ENCODE measurements at places on chromosomes 7 and 10. TPM values are rescaled to one million over a fixed set of nuclear protein-coding genes. Genes with fewer than 3 reads are reported as not detected.

The MYL7 gene
- not detected for total RNA-seq

- H3K36me3 ChIP-seq, result peaks cover 3% of the 10 kb centered on the region
- H3K27me3 ChIP-seq, result no peaks in the 10 kb centered on the region
- peaks cover 3% of the 10 kb centered on the region for H3K4me1 ChIP-seq
- no peak overlapping the region for H3K27ac ChIP-seq
- no peak for DNase-seq
- H3K4me3 ChIP-seq, result no peak overlapping the region
Measured at GRCh38 chr7:158730383-158731346, 26.1 kb upstream of the NCAPG2 start.

DNA sequence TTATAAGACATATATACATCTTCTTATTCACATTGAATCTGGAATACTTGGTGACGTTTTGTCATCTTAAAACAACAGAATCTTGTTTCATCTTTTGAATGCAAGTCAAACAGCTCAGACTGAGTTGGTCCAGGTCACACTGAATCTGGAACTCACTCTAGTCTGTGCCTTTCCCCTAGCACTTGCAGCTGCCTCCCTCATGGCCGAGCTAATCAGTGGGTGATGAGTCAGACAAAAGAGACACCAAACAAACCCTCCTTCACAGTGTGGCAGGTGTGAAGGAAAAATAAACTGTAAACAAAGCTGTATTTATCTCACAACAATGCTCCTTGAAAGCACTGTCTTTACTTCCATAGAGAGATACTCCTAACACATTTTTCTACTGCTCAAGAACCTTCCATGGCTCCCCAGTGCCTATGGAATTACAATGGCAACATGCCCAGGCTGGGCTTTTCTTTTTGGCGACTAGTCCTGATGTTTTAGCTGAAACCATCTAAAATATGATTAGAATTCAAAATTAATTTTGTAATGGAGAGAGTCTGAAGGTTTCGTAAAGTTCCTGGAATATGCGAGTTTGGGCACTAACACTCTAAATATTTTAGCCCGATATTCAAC, 140.0 kb downstream of the ZNF365 start:
- H3K4me1 ChIP-seq, result no peaks in the 10 kb centered on the region
- no peak for DNase-seq
- no peaks in the 10 kb centered on the region for H3K27me3 ChIP-seq
- H3K4me3 ChIP-seq, result no peak overlapping the region
- no peak overlapping the region for H3K27ac ChIP-seq

The OR2A7 gene
- total RNA-seq, result 0.21 TPM

DNA sequence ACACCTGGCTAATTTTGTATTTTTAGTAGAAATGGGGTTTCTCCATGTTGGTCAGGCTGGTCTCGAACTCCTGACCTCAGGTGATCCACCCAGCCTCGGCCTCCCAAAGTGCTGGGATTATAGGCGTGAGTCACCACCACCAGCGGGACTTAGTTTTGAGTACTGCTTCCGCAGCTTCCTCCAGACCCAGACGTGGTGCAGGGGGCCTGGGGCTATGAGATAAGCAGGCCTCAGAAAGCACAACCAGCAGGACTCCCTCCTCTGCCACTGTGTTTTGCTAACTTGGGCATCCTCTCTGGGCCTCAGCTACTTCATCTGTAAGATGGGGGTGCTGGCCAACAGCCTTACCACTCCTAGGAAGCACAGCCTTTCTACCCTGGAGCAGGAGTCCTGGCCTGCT, 37.8 kb downstream of the GOLGA7B start:
- no peak for DNase-seq
- H3K27me3 ChIP-seq, result no peaks in the 10 kb centered on the region
- H3K36me3 ChIP-seq, result no peaks in the 10 kb centered on the region
- no peak overlapping the region for H3K27ac ChIP-seq
- peaks cover 7% of the 10 kb centered on the region for H3K4me1 ChIP-seq

DNA sequence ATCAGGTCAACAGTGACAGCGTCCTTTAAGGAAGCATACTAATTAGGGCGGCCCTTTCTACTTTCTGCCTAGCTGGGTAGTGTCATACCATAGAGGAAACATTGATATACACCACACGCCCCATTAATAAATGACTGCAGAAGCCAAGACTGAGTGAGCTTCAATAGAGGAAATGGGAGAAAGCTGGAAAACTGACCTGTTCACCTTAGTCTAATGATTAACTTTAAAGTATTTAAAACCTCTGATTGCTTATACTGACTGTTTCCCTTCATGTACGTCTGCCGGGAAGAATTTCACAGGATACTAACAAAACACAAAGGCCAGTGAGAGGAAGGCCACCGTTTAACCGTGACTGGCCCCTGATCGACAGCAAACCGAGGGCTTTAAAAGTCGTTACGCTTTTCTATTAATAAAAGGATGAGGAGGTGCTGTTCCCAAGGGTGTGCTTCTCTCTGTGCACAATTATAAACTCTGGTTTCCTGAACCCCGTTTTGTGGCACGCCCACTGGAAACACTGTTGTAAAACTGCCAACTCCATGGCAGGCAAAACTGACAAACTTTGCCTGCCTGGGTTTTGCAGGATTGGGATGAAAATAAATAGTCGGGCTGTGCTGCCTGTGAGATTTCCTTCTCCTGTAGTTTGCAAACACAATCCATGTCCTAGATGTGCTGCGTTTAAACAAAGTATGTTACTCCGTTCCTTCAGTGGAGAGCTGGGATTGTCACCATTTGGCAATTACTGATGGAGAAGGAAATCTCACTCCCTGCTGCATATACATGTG, 137.6 kb downstream of the NRP1 start:
- peak overlapping the region; percentile 78 for H3K27ac ChIP-seq
- DNase-seq, result peak; percentile 93
- H3K27me3 ChIP-seq, result no peaks in the 10 kb centered on the region
